SHP77 treated with DMSO at 0.1 percent for 48 hours (cell line): ENCODE measurements at places on chromosomes 3 and 15.
A peak's percentile ranks its signal among the peaks of the same experiment; 100 is the strongest.

DNA sequence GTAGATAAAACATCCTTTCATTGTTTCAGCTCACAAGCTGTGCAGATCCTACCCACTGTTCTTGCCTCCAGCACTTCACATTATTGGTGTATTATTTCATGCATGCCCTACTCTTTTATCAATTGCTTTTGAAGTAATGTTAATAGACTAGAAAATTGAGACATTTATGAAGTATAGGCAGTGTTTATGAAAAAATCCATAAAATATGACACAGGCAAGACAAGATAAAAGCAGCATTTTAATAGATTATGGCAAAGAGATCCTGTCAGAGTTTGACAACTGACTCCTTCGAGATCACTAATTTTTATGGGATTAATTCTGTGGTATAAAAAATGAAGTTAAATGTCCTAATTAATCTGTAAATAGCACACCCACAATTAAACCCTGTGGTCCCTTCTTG lies 217.2 kb upstream of the NANOGP8 start:
- DNase-seq: no peak

GRCh38 chr15:100670505-100671021 lies 68.2 kb downstream of the ASB7 start:
- DNase-seq: no peak

DNA sequence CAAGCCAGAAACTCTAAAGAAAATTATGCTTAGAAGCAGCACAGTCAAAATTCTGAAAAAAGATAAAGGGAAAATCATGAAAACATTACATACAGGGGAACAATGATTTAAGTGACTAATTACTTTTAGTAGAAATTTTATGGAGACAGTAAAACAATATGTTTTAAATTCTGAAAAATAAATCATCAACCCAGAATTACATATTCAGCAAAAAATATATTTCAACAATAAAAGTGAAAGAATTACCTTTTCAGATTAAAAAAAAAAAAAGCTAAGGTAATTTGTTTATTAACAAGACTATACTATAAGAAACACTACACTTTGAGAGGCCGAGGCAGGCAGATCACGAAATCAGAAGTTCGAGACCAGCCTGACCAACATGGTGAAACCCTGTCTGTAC lies 32.4 kb upstream of the IGF2BP2 start:
- DNase-seq: no peak

- DNase-seq: no peak
Measured at GRCh38 chr3:158127250-158128219, 17.6 kb downstream of the RSRC1 start.

DNA sequence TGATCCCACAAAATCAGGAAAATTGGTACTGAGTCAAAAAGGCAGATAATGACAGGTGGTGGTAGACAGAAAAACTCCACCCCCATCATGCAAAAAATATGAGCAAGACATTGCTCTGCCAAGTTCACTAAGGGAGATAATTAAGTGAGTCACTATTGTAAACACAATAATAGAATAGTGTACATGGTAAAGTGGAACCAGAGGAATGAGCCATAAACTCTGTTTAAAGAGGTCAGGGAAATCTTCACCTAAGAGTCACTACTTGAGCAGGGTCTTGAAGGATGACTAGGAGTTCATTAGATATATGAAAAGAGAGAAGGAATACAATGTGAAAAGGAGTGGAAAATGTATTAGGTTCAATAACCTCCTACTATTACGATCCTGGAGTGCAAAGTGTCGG lies 213.4 kb upstream of the PEX5L start:
- DNase-seq: no peak

DNA sequence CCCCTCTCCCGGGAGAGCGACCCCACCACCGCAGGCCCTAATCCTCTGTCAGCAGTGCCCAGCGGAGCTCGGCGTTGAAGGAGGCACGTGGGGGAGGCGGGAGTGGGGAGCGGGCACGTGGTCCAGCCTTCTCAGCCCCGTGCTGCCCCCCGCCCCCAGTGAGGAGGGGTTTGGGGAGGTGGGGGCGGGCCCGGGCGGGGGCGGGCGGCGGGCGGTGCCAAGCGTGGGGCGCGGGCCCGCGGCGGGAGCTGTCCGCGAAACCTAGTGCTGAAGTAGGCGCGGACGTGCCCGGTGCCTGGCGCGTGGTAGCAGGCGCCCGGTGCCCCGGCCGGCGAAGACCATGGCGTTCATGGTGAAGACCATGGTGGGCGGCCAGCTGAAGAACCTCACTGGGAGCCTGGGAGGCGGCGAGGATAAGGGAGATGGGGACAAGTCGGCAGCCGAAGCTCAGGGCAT lies at the start of gene CPLX3:
Gene CPLX3, plus strand, starts transcription at position 264 of the 456 bp plus-strand sequence. Its CDS starts 77 bp downstream, at position 341.
- DNase-seq: no peak

DNA sequence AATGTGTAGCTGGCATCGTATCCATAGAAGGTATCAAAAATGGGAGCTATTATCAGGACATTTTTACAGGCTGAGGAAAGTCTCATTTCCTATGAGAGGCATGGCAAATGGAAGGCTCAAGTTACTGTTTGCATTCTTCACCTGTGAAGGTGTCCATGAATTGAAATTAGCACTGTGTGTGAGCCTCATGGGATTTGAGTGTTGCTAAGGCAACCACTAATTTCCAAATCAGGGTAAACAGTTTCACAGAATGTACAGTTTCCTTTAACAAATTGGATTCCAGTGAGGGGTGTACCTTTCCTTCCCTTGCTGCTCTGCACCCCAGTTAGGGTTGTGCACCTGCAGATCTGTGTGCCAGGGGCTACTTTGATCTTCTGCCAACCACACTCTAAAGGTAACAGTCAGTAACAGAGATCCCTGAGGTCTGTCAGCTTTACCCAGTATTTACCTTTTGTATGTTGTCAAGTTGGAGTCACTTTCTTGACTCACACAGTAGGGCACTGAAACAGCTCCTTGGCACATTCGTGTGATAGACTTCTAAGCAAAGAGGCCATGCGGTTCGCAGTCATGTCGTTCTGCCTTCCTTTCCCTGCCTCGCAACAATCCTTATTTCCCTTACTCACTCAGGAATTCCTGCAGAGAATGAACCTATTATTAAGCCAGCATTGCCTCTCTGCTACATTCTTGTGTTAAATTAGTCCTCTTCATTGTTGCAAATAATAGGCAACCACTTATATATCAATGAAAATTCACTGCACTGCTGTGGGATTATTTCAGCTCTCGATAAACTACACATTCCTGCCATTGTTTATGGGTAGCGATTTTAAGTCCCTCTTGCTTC lies 129.8 kb upstream of the GBE1 start:
- no peak for DNase-seq

DNA sequence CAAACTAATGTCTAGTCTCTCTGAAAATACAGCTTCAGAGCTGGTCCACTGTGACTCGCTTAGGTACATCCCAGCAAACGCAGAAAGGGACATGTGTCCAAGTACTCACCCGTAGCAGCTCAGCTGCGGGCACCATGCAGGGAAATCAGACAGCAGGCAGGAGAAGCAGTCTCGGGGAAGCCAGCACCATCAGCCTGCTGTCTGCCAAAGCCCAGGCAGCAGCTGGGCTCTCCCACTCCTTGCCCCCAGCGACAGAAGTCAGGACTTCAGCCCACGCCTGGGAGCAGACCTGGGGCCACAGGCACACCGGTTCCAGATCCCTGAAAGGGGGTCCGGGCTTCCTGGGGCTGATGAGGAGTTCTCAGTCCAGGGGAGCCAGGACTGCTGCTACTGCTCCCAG lies 34.9 kb downstream of the SEMA5B start:
- DNase-seq: no peak

DNA sequence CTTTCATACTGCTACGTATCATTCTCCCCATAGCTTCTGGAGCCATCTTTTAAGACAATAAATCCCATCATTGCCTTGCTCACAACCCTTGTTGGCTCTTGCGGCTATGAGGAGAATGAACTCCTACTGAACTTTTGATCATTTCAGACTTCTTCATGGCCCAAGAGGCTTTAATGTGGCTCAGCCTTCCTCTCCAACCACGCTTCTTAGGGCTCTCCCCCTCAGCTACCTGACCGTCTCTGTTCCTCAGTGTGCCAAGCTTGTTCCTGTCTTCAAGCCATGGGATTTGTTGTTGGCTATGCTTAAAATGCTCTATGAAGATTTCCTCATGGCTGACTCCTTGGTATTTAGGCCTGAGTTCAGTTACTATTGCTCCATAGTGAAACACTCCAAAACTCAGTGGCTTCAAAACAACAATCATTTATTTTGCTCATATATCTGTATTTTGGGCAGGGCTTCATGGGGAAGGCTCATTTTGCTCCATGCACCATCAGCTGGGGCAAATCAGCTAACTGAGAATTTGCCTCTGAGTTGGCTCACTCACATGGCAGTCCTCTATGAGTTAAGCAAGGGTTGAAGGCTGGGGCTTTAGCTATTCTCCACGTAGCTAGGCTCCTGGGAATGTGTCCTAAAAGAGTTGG lies 47.5 kb downstream of the FOXL2 start:
- DNase-seq: no peak

- DNase-seq: peak; percentile 83
Measured at GRCh38 chr3:64187065-64187959, 38.0 kb downstream of the PRICKLE2 start.

DNA sequence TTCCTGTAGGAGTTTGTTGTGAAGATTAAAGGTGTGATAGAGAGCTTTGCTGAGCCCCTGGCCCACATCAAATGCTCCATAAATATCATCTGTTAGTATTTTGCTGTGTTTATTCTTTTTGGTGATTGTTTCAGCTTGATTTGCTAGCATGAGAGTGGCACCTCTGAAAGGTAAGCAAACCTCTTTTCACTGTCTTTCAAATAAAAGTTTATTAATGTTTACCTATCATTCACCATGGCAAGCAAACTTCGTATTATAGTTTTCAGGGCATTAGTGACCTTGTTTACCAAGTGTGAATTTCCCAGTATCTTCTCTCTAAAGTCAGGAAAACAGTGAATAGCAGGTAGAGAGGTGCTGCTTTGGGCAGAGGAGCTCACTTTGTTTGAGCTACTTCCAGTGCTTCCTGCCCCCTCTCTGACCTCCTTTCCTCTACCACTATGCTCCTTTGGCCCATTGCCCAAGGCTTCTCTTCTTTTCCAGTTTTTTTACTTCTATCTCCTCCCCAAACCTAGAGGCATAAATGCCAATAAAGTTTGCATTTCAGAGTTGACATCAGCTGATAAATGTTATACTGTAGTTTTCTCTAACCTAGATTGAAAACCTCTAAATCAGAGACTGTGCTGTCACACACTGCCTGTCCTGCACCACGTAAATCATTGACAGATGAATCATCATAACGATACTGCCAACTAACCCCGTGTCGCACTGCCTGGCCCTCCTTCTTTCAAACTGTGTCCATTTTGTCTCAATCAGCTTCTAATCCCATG lies 569.0 kb downstream of the TUSC7 start:
- DNase-seq: peak; percentile 89
